ENCODE measurements at places on chromosomes 16 and 17.

- no peak for DNase-seq
Observed at GRCh38 chr16:1992704-1993317, 3.0 kb downstream of the SYNGR3 start.

DNA sequence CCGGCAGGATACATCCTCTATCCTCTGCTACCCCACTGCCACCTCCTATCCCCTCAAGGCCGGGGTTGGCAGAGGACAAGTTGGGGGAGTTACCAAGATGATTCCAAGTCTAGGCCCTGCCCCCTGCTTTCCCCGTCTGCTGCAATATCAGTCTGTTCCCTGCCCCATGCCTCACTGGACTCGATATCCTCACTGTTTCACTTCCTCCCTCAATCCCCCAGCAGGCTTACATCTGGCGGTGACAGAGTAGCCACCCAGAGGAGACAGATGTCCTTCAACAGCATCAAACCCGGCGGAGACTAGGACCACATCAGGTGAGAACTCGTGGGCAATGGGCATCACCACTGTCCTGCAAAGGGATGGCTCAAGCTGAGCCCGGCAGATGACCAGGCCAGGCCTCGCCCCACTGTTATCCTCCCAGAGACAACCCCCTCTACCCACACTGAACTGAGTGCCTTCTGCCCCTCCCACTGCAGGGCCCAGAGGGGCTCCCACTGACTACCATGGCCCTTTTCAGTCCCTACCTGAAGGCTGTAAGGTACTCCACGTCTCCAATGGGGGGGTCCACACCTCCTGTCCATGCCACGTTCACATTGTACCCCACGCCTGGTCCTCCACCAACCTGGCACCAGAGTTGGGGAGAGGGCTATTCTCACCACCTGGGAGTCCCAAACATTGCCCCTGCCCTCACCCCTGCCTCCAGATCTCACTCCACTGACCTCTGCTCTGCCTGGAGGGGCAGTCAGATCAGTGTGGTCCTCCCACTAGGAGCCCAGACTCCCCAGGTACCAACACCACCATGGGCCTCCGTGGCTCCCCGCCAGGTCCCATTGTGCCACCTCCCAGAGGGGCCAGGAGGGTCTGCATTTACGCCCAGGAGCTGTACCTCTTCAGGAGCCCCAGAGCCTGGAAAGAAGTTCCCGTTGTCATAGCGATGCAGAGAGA lies 9.6 kb downstream of the G6PC3 start:
- no peak for DNase-seq

DNA sequence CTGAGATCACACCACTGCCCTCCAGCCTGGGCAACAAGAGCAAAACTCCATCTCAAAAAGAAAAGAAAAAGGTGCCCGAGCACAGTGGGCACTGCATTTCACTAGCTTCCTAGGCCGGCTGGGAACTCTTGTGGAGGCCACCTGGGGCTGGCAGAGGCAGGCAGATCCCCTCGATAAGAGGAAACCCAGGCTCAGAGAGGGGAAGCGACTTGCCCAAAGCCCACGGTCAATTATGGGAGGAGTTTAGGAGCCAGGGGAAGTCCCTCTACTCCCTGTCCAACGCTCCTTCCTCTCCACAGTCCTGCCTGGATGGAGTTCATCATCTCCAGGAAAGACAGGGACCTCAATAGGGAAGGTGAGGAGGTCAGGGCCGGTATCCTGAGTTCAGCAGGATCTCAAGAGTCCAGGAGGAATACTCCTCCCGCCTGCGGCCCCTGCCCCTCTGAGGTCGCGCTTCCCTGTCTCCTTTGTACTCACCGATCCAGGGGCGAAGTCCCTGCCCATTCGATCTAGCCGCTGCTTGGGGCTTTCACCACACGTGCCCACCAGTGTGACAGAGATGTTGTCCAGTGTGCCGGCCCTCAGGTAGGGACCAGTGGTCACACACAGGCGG lies 841 bp downstream of the ALOXE3 start:
- no peak for DNase-seq

DNA sequence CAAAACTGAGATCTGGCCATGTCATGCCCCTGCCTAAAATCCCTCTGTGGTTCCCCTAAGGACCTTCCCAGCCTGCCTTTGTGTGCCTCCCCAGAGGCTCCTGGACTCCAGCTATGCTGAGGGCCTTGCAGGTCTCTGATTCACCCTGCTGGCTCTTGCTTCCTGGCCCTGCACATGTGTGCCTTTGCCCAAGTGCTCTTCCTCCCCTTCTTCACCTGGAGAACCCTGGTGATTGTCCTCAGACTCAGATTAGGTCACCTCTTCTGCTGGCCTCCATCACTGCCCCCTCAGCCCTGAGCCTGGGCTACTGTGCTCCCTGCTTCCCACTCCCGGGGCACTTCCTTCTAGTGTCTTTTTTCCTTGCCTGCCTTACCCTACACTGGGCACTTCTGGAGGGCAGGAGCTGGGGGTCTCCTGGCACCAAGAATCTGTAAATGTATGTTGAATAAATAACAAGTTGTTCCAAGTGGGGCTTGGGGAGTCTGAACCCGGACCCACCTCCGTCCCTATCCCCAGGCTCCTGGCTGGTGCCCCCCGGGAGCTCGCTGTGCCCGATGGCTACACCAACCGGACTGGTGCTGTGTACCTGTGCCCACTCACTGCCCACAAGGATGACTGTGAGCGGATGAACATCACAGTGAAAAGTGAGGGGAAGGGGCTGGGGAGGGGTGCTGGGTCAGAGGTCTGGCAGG lies 7.8 kb downstream of the ITGA3 start:
- no peak for DNase-seq

GRCh38 chr16:89410794-89411309 lies 79.5 kb downstream of the ANKRD11 start:
- DNase-seq: no peak

GRCh38 chr17:72125226-72125651 lies 4.4 kb downstream of the SOX9 start:
- DNase-seq: no peak

DNA sequence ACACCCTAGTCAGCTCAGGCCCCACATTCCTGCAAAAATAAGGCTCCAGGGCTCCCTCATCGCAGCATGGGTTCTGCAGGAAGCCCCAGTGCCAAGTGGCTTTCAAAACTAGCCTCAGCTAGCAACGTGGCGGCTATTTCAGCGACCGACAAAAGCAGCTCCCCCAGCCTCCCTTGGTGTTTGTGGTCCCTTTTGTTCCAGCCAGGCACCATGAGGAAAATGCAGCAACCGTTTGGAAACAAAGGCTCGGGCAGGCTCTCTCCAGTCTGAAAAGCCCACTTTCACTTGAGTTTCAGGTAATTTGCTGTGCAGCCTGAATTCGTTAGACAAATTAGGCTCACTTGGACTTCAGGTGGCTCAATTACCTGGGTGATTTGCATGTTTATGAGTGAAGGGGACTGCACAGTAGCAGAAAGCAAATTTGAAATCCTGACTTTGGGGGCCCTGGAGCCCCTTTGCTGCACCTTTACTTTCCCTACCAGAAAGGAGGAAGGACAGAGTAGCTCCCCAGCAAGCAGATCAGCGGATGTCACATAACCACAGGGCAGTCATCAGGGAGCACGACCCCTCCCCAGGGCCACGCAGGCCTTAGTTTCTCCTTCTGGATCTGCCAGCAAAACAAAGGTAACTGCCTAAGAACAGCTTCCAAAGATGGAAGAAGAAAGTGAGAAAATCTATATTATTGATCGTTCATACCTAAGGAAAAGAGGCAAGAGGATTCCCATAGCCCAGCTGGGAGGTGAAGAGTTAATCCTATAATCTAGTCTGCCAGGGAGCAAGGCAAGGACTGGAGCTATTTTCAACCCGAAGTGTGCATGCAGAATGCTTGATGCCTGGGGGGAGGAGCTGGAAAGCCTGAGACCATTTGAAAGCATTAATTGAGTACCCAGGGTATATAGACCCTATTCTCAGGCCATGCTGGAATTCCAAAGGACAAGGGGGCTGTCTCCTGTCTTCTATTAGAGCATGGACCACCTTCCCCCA lies 143.1 kb upstream of the SDK2 start:
- no peak for DNase-seq

- no peak for DNase-seq
Observed at GRCh38 chr17:12917399-12917798, 100.4 kb downstream of the ELAC2 start.

DNA sequence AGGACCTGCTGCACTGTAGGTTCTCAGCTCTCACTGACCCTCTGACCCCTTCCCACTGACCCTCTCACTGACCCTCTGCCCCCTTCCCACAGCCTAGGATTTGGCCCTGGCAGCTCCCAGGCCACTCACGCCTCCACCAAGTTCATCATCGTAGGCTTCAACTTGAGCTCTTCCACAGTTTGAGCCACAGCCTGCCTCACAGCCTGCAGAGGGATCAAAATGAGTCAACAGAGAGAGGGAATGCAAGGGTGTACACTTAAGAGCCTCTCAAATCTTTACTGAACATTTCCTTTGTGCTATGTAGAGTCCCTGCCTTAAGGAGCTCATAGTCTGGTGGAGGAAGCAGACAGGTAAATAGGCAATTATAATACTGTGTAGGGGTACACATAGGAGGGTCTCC lies 12.1 kb downstream of the HEATR9 start:
- no peak for DNase-seq

- DNase-seq: peak; percentile 72
Observed at GRCh38 chr16:67928561-67929364, 2.9 kb downstream of the CTRL start.

DNA sequence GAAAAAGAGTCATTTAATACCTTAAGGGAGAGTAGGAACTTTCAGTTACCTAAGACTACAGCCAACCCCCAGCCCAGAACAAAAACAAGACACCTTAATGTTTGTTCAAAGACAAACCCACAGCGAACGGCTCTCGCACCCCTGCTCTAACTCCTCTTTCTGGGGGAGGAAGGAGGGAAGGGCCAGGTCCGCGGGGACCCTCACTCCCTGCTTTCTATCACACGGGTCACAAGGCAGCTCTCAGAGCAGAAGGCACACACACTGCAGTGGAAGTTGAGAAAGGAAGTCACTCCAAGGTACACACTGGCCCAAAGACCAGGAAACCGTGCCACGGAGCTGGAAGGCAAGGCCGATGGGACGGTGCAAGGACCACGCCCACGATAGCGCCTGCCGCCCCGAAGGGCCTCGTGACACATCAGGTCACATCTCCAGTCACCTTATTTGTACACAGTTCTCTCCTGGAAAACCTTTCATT lies 10.0 kb downstream of the LITAFD start:
- DNase-seq: no peak

DNA sequence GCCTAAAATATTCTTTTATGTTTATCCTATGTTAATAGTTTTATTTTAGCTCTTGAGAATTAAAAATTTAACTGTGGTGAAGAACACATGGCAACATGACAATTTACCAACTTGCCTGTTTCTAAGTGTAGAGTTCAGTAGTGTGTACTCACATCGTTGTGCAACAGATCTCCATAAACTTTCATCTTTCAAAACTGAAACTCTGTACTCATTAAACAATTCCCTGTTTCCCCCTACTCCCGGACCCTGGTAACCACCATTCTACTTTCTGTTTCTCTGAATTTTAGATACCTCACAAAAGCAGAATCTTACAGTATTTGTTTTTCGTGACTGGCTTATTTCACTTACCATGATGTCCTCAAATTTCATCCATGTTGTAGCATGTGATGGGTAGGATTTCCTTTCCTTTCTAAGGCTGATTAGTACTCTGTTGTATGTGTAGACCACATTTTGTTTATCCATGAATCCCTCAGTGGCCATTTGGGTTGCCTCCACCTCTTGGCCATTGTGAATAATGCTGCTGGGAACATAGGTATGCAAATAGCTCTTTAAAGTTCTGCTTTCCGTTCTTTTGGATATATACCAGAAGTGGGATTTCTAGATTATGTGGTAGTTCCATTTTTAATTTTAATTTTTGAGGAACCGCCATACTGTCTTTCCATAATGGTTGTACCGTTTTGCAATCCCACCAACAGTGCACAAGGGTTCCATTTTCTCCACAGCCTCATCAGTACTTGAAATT lies 17.4 kb downstream of the IST1 start:
- DNase-seq: no peak

GRCh38 chr17:82030470-82031302 lies 792 bp upstream of the RAC3 start:
- DNase-seq: peak; percentile 79

DNA sequence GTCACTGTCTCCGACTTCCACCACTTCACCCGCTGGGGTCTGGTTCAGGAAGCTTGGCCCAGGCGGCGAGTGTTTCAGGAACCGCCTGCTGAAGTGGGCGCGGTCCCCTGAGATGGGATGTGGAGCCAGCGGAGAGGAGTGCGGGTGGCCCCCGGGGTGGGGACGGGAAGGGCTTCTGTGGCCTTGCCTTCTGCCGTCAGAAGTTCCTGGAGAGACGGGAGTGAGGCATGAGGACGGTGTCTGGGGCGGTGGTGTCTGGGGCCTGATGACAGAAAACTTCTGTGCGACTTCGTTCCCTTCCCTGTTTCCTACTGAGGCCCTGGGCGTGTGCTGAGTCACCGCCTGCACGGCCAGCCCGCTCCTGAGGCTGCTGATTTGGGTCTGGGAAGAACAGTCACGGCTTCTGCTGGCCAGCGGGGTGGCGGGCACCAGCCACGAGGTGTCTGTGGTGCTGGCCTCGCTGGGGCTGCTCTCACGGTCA lies 12.3 kb upstream of the NLRC3 start:
- DNase-seq: peak; percentile 38

DNA sequence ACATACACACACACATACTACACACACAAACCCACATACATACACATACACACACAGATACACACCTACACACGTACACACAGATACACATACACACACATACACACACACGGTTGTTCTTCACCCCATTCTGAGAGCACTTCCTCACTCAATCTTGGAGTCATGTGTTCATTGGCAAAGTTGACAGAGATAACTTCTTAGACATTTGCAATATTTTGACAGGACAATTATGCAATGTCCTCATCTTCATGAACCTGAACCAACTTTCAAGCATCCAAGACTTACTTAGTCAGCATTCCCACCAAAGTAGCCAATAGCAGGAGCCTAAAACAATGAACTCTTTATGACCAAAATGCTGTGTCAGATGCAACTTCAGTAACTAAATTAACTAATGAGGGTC lies 77.1 kb upstream of the DNAH17 start:
- no peak for DNase-seq

DNA sequence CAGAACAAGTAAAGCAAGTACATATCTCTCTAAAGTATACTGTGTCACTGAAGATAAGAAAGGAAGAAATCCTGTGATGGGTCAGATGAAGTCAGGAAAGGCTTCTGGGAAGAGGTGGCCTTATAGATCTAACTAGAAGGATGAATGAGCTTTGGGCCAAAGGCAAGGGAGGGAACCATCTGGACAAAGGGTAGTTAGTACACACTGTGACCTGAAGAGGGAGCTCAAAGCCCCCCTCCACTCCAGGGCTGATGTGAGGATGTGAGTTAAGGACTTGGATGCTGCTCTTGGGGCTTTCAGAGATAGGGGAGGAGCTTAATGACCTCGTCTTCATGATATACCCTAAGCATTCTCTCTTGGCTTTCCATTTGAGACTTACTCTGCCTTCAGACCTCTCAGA lies 185.3 kb upstream of the CACNG3 start:
- DNase-seq: peak; percentile 18

Data from CD4-positive, alpha-beta T cell treated with Interferon gamma for 1 hour (primary cell).